Lower lobe of right lung (tissue), 2 donors: ENCODE measurements at places on chromosomes 3 and 15. TPM values are rescaled to one million over a fixed set of nuclear protein-coding genes. Genes with fewer than 3 reads are reported as not detected.

The ARF4 gene
- 113 TPM for total RNA-seq

The NRG4 gene
- total RNA-seq: 2.2 TPM

The EHHADH gene
- 11.5 TPM for total RNA-seq

The ALPK3 gene
- total RNA-seq: 14.0 TPM

The KNG1 gene
- total RNA-seq: not detected

The MST1R gene
- 27.3 TPM for total RNA-seq

The DNAH12 gene
- 11.2 TPM for total RNA-seq

The SLC22A14 gene
- not detected for total RNA-seq

The TUSC7 gene
- not detected for total RNA-seq

The USF3 gene
- total RNA-seq: 20.9 TPM

The DNASE1L3 gene
- 12.0 TPM for total RNA-seq

The STAC gene
- 51.4 TPM for total RNA-seq

The ANKRD34C gene
- not detected for total RNA-seq

The C3orf85 gene
- not detected for total RNA-seq

The ACAA1 gene
- total RNA-seq: 88.3 TPM

The KY gene
- total RNA-seq: 0.24 TPM

The GPR171 gene
- total RNA-seq: 1.3 TPM

The ALDH1A2 gene
- total RNA-seq: 49.4 TPM

The IL17RC gene
- total RNA-seq: 27.2 TPM

The FOXB1 gene
- not detected for total RNA-seq

The CTXN2 gene
- not detected for total RNA-seq

The PAK6 gene
- 5.6 TPM for total RNA-seq

The ATP13A4 gene
- total RNA-seq: 188 TPM

The TMEM212 gene
- 5.2 TPM for total RNA-seq

The LNP1 gene
- 2.0 TPM for total RNA-seq

The RPSA gene
- 778 TPM for total RNA-seq

The DPH3 gene
- total RNA-seq: 29.0 TPM

The ITGB5 gene
- total RNA-seq: 93.1 TPM

The RHOV gene
- 1.5 TPM for total RNA-seq

The PRICKLE2 gene
- 43.5 TPM for total RNA-seq

The TLR9 gene
- 1.0 TPM for total RNA-seq

The HYPK gene
- total RNA-seq: 13.2 TPM

The TMEM158 gene
- 0.80 TPM for total RNA-seq
